ENCODE measurements at places on chromosomes 4 and X. TPM values are rescaled to one million over a fixed set of nuclear protein-coding genes. Genes with fewer than 3 reads are reported as not detected.

The VMA21 gene
- 22.5 TPM for polyA plus RNA-seq

The PRKX gene
- 10.9 TPM for polyA plus RNA-seq

The ADH1A gene
- polyA plus RNA-seq, result 0.88 TPM

The VEGFC gene
- 8.4 TPM for polyA plus RNA-seq

The NUDT6 gene
- polyA plus RNA-seq, result 7.2 TPM

The ENAM gene
- 2.9 TPM for polyA plus RNA-seq

The PDE5A gene
- 14.6 TPM for polyA plus RNA-seq

The TMEM271 gene
- polyA plus RNA-seq, result not detected

The AKAP17A gene
- polyA plus RNA-seq, result 37.5 TPM

The GK2 gene
- polyA plus RNA-seq, result not detected

The STARD8 gene
- 25.3 TPM for polyA plus RNA-seq

The NDUFB11 gene
- polyA plus RNA-seq, result 116 TPM

The CSN1S1 gene
- polyA plus RNA-seq, result not detected

The SASH3 gene
- polyA plus RNA-seq, result 3.1 TPM

The TXK gene
- polyA plus RNA-seq, result 0.65 TPM

The ADGRA3 gene
- 54.5 TPM for polyA plus RNA-seq

The FREM3 gene
- polyA plus RNA-seq, result 0.49 TPM

- DNase-seq, result no peak
Measured at GRCh38 chr4:126441173-126442035, 1126.6 kb downstream of the FAT4 start.

DNA sequence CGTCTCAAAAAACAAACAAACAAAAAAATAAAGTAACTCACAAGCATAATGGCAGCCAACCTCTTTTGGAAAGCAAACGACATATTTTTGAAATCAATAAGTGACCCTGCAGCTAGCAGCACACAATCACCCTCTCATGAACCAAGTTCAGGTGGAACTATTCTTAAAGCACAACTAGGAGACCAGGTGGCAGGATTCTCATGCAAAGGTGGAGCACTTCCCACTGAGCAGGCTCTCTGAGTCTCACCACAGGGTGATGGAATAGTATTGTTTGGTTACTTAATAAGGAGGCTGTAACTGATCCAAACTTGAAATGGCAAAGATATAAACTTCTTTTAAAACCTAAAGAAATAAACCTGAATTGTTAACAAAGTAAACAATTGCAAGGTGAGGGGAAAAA, 1293.1 kb downstream of the PCDH19 start:
- no peak for DNase-seq

DNA sequence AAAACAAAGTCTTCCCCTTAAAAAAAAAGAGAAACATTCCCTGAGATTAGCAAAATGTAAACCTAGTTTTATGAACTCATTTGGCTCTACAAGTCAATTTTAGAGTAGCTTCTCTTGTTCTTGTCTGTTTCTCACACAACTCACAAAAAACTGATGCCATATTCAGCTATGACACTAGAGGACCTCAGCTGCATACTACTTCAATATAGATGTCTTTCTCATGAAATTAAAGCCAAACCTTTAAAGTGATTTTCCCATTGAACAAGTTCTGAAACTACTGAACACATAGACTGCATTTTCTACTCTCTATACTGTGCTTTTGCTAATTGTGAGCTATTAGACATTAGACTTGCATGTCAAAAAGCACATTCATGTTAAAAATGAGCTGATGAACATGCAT, 49.8 kb downstream of the TBCK start:
- DNase-seq, result peak; percentile 40

DNA sequence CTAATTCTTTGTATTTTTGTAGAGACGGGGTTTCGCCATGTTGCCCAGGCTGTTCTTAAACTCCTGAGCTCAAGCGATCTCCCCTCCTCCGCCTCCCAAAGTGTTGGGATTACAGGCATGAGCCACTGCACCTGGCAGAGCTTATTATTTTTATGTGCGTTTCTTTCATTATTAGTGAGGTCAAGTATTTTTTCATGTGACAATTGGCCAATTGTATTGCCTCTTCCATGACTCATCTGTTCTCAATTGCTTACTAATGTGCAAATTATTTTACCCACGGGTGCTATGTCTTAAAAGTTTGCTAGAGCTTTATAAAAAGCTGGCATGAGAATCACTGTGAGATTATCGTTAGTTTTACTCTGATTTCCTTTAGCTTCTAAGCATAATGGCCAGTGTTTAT, 13.0 kb upstream of the ARX start:
- no peak for DNase-seq

DNA sequence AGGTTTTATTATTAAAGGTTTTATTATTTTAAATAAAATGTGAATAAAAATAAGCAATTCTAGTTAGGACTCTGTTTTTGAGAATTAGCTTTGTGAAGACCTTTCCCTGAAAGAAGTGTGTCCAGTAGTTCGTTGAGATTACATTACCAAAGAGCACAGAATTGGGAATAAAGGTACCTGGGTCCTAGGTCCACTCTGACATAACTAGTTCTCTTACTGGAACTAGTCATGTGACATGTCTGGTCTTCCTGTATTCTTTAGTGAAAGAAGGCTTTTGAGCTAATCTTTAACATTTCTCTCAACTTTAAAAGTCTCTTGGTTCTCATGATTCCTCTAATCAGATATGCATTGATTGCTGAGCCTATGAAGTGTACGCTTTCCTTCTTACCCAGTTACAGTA, 292.0 kb upstream of the SMIM31 start:
- DNase-seq, result no peak

- no peak for DNase-seq
Measured at GRCh38 chr4:172578712-172579111, 589.9 kb upstream of the GALNT7 start.

DNA sequence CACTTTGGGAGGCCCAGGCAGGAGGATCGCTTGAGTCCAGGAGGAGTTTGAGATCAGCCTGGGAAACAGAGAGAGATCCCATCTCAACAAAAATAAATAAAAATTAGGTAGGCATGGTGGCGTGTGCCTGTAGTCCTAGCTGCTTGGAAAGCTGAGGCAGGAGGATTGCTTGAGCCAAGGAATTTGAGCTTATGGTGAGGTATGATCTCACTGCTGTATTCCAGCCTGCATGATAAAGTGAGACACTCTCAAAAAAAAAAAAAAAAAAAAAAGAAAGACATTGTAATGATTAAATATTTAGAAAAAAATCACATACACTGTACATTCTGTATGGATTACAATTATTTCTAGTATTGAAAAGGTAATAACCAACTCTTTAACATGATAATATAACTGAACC, 87.1 kb downstream of the SLIT2 start:
- no peak for DNase-seq

- no peak for DNase-seq
Measured at GRCh38 chr4:137203601-137204000, 328.7 kb downstream of the PCDH18 start.

GRCh38 chr4:8819473-8820177, 52.0 kb downstream of the HMX1 start:
- no peak for DNase-seq

DNA sequence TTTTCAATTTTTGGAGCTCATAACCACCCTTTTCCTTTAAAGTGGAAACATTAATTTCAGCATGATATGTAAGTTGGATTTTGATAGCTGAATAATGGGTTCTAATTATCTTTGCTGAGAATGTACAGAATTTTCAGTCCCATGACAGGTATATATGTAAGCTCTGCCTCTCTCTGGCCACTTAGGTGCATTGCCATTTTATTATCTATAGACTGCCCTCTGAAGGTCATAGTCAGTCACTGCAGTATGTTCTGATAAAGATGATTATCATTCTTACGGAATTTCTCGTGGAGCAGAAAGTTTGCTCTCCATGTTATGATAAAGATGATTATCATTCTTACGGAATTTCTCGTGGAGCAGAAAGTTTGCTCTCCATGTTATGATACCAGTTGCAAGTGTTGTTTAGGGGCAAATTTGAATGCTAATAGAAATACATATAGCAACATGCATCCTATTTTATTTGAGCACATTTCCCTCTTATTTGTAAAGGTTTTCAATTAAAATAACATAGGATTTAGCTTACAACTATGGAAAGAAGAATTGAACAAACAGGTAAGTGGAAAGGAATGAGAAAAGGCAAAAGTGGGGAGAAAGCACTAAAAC, 10.4 kb downstream of the AFP start:
- DNase-seq, result no peak

GRCh38 chr4:174210354-174210753, 73.1 kb downstream of the FBXO8 start:
- DNase-seq, result no peak

- DNase-seq, result no peak
Measured at GRCh38 chr4:42480717-42481116, 83.4 kb downstream of the SHISA3 start.

DNA sequence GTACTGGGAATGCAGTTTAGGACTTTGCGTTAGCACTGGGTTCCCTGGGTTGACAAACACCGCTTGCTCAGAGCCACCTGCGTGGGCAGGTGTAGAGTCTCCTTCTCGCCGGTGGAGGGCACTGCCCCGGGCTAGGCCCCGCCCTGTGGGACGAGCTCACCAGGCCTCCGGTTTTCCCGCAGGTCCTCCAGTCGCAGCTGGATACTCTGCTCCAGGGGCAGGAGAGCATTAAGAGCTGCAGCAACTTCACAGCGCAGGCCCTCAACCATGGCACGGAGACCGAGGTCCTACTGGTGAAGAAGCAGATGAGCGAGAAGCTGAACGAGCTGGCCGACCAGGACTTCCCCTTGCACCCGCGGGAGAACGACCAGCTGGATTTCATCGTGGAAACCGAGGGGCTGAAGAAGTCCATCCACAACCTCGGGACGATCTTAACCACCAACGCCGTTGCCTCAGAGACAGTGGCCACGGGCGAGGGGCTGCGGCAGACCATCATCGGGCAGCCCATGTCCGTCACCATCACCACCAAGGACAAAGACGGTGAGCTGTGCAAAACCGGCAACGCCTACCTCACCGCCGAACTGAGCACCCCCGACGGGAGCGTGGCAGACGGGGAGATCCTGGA, 49.2 kb upstream of the MND1 start:
- no peak for DNase-seq

DNA sequence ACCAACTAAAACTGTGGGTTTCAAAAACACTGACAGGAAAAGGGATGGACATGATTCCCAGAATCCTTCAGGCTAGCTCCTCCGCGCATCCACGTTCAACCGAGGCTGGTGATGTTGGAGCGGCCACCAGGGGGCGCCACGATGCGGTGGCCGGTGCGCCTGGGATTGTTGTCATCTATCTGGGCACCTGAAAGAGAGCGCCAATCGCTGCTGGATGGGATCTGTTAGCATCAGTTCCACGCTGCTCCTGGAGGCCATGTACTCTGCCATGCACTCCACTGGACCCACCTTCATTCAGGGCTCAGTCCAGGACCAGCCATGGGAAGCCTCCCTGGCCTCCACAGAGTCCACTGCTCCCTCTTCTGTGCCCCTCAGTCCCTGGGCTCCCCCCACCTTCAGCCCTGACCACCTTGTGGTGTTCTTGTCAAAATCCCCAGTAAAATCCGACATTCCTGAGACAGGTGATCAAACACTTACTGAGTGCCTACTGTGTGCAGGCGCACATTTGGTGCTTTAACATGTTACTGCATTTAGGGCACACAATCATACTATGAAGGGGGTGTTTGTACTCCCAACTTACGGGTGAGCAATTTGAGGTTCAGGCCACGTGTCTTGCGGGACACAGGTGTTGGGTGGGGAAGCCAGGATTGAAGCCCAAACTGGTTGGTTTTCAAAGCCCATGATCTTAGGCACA, 71.1 kb downstream of the CRMP1 start:
- DNase-seq, result no peak

GRCh38 chr4:184958923-184959210, 59.4 kb upstream of the HELT start:
- no peak for DNase-seq

GRCh38 chr4:170849969-170850368, 760.2 kb upstream of the AADAT start:
- DNase-seq, result no peak

GRCh38 chr4:98469771-98470170, 188.6 kb downstream of the TSPAN5 start:
- DNase-seq, result no peak

DNA sequence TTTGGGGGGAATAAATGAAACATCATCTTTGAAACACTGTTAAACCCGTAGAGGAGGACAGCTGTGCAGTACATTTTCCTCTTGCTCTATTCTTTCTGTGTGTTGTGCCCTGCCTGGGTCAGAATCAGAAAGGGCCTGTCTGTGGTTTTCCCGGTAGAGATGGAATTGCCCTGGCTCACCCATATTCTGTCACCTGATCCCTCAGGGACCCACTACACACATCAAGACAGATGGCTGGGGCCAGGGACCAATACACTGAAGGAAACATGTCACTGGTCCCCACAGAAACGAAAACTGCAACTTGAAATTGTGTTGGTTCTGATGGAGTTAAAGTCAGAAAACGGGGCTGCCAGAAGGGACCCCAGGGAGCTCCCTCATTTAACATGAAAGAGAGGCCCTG, 114.9 kb downstream of the ZNF827 start:
- no peak for DNase-seq

GRCh38 chr4:91894006-91894405, 409.8 kb upstream of the GRID2 start:
- DNase-seq, result no peak

DNA sequence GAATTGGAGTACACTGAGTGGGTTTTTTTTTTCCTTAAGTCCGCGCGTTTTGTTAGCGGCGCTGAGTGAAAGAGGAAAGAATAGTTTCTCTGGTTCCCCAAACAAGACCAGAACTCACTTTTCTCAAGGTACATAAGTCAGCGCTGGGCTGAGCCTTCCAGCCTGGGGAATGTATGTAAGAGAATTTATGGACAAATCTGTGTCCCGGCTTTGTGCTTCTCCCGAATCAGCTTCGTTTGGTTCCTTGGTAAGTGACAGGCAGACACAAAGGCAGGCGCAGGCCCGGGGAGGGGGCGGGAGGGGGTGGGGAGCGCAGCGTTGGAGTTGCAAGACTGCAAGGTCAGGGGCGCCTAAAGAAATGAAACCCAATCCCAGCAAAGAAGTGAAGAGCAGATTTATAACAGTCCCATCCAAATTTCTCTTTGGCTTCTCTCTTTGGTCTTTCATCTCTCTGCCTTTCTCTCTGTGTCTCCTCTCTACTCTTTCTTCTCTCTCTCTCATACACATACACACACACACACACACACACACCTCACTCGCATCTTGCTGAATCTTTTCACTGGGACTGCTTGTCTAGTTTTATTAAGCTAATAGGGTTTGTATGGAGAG, 981 bp downstream of the TET2 start:
- no peak for DNase-seq

GRCh38 chr4:87025614-87026041, 90.8 kb downstream of the AFF1 start:
- no peak for DNase-seq
